ENCODE measurements at places on chromosomes 4 and X.

- DNase-seq: no peak
Observed at GRCh38 chr4:166277401-166277800, 404.4 kb downstream of the TLL1 start.

GRCh38 chr4:179007755-179008154 is 1565.5 kb upstream of the AGA start:
- DNase-seq: no peak

DNA sequence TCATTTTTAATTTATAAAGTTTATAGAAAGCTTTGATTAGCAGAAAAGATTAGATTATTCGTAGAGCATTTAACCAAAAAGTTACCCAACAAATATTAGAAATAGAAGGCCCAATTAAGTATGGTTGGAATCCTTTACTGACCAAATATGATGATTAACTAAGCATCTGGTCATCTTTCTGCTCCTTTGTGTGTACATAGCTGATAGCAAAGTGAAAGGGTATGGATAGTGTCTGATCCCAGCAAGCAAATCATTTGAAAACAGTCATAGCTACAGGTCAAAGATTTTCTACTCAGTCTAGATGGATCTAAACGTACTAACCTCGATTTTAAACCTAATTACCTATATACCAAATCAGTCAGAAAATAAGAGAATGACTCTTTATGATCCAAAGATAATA is 7.3 kb upstream of the MAB21L2 start:
- DNase-seq: no peak

- DNase-seq: peak; percentile 63
Observed at GRCh38 chr4:119286377-119287002, 35.4 kb downstream of the FABP2 start.

GRCh38 chr4:147430111-147430510 is 50.8 kb upstream of the EDNRA start:
- DNase-seq: no peak

GRCh38 chr4:112284166-112284565 is 1.5 kb downstream of the TIFA start:
- DNase-seq: no peak

DNA sequence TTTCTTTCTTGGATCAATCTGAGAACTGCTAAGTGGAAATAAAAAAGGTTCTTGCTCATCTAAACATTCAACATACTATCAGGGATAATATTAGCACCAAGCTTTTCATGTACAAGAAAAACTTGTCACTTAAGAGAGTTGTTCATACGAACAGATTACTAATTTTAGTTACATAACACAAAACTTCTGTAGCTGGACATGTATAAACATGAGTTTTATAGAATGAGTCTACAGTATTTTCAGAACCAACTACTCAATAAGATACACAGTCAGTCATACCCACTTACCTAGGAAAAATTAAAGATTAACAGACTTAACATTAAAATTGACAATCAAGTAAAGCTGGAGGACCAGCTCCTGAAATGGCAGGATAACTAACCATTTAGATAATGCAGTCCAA is 540.1 kb upstream of the FAM241A start:
- DNase-seq: no peak

- no peak for DNase-seq
Observed at GRCh38 chr4:184978211-184978610, 40.1 kb upstream of the HELT start.

DNA sequence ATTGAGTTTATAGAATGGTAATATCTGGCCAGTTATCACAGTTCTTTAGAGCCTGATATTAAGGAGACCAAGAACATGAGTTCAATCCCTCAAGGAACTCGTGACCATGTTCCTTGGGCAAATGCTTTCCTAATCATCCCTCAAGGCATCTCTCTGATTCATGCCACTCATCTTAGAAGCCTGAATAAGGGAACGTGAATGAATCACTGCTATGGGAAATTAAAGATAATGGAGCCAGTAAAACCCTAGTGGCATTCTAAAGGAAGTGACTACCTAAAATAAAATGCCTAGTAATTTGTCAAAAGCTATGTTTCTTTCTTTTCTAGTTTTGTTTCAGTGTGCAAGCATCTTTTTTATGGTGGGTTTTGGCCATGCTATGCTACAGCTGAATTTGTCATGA is 1161.3 kb downstream of the C4orf33 start:
- no peak for DNase-seq

DNA sequence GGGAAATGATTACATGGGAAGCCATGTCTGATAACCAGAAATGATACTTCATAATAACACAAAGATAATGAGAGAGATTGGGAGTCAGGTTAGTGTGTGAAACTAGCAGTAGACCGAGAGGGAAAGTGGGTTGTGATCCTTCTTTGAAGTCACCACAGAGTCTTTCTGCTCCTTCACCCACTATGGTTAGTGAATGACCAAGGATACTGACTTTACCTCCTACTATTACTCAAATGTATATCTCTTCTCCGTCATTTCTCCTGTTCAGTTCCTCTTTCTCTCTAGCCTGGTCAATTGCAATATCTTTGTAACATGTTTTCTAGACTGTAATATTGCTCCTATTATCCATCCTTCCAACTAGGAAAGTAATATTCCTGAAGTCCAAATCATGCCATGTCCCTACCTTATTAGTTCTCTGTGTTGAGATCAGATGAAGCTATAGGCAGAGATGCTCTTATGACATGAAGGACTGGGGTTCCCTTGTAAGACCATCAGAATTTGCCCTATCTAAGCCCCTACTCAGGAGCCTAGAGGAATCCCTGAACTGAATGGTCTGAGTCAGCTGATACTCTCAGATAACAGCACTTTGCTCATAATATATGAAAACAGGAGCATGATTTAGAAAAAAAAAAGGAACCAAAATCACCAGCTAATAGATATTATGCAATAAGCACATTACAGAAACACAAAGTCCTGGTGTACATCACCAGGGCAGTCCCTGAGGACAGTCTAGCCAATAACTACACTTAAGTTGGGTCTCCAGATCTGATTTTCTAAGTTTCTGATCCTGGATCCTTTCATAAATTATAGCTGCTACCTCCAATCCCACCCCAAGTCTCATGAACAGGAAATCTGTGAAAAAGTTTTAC is 81.2 kb downstream of the SHROOM3 start:
- DNase-seq: no peak

DNA sequence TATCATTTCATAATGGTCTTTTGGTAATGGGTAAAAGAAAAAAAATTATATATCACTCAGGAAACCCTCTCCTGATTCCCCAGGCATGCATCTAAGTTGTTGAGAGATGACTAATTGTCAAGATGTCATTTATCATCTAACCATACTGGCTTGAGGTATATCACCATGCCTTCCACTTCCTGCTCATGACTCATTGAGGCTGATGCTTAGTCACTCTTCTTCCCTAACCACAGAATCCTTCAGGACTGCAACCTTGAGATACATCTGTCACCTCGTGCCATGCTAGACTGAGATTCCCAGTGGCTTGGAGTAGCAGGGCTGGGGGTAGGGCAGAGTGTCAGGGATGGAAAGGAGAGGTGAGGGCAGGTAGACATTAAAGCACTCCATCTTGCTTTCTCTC is 782.5 kb upstream of the INTU start:
- DNase-seq: no peak

GRCh38 chrX:147403040-147403439 is 508.7 kb upstream of the FMR1 start:
- no peak for DNase-seq

DNA sequence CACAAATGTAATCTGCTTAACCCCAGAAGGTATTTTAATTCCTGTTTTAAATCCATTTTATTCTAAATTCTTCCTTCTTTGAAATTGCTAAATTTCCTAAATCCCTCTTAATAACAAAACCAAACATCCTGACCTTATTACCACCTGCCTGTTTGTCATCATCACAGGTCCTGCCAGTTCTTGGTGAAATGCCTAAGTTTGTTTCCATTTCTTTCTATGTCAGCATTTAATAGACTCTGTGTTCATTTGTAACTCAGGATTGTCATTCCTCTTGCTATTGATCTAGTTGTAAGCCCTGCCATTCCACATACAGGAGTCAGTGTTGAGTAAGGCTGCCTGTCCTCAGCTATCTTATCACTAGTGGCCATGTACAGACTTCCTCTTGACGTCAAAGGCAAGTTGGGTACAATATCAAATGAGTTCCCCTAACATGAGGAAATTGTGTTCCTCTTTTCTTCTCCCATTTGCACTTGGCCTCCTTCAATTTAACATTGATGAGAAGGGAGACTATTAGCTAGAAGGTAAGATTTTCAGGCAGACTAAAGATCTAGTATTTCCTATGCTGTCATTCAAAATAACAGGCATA is 440.1 kb downstream of the AFF2 start:
- no peak for DNase-seq

DNA sequence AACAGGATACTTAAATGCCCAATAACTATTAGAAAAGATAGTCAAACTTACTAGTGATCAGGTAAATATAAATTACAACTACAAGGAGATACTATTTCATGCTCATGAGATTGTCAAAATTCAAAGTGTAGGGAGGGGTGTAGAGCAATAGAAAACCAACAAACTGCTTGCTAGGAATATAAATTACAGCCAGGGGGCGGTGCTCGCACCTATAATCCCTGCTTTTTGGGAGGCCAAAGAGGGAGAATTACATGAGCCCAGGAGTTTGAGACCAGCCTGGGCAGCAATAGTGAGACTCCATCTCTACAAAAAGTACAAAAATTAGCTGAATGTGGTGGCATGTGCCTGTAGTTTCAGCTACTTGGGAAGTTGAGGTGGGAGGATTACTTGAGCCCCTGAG is 556.5 kb upstream of the NR3C2 start:
- no peak for DNase-seq

DNA sequence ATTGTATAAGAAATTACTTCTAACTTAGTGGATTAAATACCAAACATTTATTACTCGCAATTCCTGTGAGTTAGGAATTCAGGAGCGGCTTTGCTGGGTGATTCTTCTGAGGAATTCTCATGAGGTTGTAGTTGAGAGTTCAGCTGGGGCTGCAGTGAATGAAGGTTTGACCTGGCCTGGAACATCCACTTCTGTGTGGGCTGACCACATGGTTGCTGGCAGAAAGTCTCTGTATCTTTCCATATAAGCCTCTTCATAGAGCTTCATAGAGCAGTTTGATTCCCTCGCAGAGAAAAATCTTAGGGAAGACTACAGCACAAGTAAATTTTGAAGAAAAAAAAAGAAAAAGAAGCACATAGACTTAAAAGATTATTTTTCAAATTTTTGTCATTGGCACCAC is 339.7 kb upstream of the NWD2 start:
- DNase-seq: no peak

DNA sequence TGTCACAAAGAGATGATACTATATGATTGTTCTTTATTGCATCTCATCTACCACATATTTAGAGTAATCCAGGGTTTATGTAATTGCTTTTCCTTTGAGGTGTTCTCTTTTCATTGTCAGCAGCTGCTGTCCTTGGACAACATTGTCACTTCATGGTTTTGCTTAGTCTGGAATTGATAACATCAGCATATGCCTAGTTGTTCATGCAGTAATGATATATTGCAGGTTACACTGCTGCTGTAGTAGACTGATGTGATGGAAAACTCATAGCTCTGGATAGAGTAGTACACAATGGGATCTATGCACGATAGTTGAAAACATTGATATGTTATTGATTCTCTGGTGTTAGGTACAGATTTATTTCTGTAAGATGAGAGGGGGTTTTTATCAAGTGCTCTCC is 13.7 kb downstream of the NEIL3 start:
- no peak for DNase-seq

GRCh38 chr4:8272472-8273428 is 3.2 kb downstream of the HTRA3 start:
- DNase-seq: no peak

GRCh38 chr4:183360161-183360919 is 38.1 kb upstream of the CLDN24 start:
- no peak for DNase-seq

- no peak for DNase-seq
Observed at GRCh38 chrX:40100141-40100536, 2.4 kb upstream of the BCOR start.

- DNase-seq: peak; percentile 59
Observed at GRCh38 chr4:107736924-107737448, 17.0 kb upstream of the PAPSS1 start.

DNA sequence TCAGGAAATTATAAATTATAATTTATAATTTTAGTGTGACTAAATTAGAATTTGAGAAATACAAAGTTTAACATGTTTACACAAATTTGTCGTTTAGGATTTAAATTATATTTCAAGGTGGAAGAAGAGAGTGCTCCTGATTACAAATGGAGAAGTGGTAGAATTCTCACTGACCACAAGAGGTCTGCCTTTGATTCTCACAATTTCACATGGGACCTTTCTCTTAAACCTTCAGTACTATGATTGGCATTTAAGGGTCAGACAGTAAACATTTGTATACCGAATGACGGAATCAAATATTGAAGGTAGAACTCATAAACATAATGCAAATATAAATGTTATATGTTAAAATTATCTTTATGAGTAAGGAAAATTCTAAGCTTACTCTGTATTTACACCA is 171.7 kb downstream of the SLIT2 start:
- no peak for DNase-seq

DNA sequence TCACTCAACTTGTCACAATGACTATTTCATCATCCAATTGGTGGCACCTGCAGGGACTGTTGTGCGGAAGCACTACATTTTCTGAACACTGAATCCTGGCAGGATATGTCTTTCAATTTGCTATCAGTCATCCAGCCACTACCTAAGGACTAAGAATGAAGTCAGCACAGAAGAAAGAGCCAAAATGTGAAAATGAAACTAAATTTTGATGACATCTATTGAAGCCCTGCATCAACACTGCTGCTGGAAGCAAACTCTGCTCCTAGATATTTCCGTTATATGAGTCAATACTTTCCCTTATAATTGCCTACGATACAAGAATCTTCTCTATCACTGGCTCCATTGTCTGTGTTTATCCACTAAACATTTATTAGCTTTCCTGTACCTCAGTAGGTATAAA is 917.9 kb downstream of the RAPGEF2 start:
- no peak for DNase-seq

DNA sequence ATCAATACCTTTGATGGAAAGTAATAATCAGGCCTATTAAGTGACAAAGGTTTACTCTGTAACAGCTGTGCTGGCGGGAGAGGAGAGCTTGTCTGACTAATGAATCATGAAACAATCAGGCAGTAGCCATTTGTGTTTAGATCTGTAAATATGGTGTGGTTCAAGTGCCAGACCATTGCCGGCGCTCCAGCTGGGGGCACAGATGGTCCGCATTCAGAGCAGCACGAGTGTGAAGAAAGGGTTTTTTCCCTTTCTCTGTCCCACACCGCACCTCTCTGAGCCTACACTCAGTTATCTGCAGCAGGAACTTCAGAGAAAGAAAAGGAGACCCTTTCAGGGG is 111.3 kb upstream of the PAQR3 start:
- DNase-seq: no peak

GRCh38 chr4:138405934-138406567 is 163.9 kb upstream of the SLC7A11 start:
- no peak for DNase-seq

- no peak for DNase-seq
Observed at GRCh38 chr4:170589597-170590191, 499.9 kb upstream of the AADAT start.

- DNase-seq: no peak
Observed at GRCh38 chrX:44908153-44908552, 35.2 kb downstream of the KDM6A start.

- DNase-seq: no peak
Observed at GRCh38 chrX:40471965-40472648, 108.7 kb upstream of the ATP6AP2 start.

All from CD4-positive, alpha-beta T cell treated with Interleukin-2 at 100 ng/mL for 4 hours (primary cell).